ENCODE measurements at places on chromosomes 3 and 15.

DNA sequence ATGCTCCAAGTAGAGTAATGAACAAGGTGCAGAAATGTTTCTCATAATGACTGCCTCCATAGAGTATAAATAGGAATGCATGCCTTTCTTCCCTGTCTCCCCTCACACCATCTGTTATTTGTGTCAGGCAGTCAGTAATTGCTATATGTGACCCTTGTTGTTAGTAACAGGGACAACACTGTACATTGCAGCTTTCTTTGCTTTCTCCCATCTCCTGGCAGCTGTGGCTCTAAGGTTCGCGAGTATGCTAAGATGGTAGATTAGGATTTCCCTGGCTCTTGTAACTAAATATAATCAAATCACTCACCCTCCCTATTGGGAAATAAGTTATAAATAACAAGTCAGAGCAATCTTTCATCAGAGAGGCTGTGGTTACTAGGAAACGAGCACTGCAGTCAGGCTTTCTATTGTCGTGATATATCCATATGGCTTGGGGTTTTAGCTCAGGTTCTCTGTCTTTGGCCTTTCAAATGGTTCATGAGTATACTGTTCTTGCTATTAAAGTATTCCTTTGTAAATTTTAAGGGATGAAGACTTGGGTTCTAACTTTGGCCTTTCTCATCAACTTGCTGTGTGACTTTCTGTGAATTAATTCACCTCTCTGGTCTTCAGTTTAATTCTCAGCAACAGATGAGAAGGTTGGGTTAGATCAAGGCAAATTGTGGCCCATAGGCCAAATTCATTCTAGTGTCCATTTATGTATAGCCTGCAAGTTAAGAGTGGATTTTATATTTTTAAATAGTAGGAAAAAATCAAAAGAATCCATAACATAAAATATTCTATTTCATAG lies 8.1 kb upstream of the MINDY4B start:
- no peak for DNase-seq

DNA sequence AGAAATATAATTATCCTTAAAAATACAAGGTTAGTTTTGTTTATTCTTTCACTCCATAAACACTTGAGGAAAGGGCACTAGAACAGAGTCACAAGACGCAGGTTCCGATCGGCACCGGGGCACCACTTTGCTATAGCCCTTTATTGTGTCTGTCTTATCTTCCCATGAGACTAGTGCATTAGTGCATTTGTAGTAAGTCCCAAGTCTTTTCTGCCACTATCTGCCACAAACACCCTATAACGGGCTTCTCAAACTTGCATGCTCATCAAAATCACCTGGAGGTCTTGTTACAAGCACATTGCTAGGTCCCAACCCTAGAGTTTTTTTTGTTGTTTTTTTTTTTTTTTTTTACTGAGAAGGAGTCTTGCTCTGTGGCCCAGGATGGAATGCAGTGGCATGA lies 213.1 kb downstream of the FOXP1 start:
- DNase-seq, result no peak

GRCh38 chr3:115800489-115801075 lies 177.3 kb downstream of the GAP43 start:
- peak; percentile 68 for DNase-seq

DNA sequence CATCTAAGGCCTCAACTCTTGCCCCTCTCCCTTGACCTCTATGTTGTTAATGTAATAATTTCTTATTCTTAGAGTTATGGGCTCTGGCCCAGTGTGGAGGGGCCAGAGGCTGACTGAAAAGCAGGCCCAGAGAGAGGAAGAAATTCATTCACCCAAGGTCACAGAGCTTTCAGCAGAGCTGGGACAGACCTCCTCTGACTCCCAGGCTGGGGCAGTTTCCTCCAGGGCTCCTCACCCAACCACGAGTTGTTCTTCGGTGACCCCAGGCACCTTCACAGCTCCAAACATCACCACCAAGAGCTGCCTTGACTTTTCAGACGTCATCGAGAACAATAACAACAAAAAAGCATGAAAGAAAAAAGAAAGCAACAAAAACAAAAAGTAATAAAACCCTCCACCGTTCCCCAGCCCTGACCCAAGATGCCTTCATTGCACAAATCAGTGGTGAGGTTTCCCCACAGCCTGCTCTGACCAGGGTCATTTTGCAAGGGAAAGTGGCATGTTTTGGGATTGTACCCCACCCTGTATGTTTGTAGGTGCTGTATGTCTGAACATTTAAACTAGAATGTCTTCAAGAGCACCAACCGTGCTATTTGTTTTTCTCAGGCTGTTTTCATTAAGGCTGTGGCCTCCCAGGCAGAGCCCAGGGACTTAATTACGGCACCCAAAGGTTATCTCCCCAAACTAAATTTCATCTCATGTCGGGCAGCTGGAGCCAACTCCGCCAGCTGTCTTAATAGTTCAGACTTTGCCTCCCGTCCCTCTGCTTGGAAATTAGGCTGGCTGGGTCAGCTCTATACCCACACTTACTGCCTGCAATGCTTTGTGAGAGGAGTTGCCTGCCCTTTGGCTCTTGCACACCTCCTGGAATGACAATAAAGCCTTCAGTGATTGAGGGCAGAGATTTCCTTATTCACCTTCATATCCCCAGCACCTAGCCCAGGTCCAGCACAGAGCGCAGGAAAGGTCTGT lies 173.8 kb downstream of the RPLP1 start:
- DNase-seq, result no peak

DNA sequence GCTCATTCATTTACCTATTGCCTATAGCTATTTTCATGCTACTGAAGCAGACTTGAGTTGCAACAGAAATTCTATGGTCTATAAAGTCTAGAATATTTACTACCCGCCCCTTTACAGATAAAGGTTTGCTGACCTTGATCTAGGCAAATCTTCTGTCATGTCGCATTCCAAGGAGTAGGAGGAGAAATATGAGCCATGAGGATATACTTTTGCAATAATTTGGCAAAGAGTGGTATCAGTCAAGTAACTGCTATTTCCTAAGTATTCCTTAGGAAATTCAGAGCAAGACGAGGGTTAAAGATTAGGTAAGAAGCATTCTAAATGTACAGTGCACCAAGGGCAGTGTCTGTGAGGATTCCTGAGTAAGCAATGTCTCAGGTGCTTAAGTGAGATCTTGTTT lies 121.0 kb upstream of the NUDT16 start:
- DNase-seq, result no peak

DNA sequence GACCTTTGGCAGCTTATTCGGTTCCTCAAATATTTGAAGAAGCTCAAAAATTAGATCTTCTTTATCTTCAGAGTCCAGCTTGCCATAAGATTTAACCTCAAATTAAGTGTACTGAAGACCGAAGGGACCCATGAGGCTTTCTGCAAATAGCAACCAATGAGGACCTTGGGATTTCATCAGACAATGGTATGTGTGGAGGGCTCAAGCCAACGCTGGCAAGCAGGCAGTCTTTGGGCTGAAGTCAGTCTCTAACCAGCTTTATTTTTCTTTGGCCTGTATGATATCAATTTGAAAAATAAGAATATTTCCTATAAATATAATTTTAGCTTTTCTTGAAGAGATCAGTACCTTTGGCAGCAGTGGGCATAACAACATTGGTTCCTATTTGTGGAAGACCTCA lies 692.7 kb downstream of the MCTP2 start:
- no peak for DNase-seq

DNA sequence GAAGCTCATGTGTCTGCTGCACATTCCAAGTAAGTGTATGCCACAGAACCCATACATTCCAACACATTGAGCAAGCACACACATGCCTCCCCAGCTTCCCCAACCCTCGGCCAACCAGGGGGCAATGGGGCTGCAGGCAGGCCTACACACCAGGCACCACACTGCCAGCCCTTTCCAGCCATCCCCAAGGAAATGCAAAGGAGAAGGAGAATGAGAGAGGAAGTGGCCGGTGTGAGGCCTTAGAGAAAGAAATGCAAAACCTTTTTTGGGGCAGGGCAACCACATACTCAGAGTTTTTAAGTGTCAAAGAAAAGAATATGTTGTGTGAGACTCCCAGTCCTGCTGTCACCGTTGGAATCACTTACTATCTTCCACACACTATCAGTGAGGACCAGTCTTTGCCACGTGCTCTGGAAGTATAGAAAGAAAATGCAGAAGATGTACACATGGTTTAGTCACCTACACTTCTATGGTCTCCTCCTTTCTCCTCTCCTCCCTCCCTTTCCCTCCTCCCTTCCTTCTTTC lies 11.1 kb downstream of the IGF2BP2 start:
- peak; percentile 91 for DNase-seq

DNA sequence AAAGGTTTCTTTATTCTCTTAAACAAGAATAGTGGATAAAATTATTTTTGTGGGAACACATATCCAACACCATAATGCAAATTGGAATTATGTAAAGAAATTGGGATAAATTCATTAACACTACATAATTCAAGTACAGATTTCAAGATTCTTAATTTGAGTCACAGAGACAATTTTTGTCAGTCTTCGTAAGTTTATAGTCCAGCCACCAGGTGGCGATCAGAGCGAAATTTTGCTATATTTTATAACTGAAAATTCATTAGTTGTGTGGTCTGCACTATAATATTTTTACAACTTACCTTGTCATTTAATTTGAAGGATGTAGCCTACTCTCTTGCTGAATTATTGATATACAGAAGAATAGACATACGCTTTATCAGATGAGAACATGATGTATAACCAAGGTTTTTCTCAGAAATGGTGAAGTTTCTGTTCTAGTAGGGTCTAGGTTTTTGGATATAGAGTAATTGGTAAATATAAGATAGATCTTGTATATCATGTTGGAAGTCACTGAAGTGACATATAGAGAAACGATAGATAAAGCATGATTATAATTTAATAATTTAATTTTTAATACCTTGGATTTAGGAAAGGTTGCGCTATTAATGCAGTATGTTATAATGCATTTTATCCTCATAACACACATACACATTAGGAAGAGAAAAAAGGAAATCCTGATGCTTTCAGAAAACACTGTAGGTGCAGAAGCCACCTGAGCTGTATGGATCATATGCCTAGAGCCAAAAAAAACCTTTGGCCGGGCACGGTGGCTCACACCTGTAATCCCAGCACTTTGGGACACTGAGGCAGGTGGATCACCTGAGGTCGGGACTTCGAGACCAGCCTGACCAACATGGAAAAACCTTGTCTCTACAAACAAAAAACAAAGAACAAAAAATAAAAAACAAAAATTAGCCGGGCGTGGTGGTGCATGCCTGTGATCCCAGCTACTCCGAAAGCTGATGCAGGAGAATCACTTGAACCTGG lies 31.7 kb downstream of the PLSCR4 start:
- DNase-seq, result peak; percentile 50

DNA sequence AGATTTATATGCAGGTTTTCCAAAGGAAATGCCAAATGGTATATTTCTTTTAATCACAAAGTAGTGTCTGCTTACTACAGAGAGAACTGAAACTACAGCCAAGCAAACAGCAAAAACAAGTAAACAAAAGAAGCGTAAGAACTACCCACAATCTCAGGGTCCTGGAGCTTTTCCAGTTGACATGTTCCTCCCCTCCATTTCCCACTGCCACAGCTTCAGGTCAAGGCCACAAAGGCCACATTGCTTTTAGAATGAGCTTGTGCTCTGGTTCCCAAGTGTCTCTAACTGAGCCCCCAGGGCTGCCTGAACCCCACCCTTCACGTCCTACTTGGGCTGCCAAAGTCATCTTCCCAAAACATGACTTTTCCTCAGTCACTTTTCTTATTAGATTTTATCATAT lies 24.1 kb downstream of the CTDSPL start:
- no peak for DNase-seq

- peak; percentile 58 for DNase-seq
These were observed 21.0 kb upstream of the MCF2L2 start for GRCh38 chr3:183449391-183449790.

DNA sequence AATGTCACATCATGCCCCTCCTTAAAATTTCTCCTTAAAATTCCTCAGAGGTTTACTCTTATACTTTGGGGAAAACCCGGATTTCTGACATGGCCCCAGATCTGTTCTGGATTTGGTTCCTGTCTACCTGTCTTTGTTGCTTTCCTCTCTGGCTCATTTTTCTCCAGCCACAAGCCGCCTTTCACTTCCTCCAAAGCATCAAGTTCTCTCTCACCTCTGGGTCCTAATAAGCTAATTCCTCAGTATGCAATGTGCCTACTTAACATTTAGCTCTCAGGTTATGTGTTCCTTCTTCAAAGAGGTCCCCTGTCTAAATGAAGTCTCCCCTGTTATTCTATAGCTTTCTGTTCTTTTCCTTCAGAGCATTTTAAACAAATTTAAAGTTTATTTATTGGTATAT lies 16.1 kb downstream of the HMG20A start:
- DNase-seq, result no peak

GRCh38 chr15:84653584-84653909 lies 536 bp downstream of the WDR73 start:
- no peak for DNase-seq

Data from EH (cell line).